ENCODE measurements at places on chromosomes 6 and 20.

GRCh38 chr20:24479595-24479994 is 10.2 kb downstream of the SYNDIG1 start:
- no peak for DNase-seq

GRCh38 chr20:6122111-6122872 is 538 bp downstream of the FERMT1 start:
- no peak for DNase-seq

DNA sequence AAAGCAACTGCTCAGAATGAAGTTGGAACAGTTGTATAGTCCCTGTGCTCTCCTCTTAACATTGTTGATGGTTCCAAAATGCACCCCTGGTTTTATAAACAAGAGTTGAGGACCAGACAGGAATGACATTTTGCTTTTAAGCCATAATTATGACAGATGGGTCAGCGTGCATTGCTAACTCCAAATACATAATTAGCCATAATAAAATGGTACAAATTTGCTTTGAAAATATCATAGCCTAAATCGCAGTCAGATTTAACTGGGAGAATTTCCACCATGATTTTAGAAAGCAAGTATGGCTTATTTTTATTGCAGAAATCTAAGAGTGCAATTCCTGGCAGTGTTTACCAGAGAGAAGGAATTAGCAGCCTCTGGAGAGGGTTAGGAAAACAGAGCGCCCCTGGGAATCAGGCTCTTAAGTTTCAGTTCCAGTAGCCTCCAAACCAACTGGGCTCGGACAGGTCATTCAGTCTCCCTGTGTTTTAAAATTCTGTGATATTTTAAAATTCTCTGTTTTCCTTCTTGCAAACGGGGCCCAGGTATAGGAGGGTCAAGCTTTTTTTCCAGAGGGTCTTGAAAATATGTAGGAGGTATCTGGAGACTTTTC is 302.3 kb downstream of the TBC1D7 start:
- no peak for DNase-seq

- DNase-seq, result no peak
These were observed 280.3 kb downstream of the CDC5L start for GRCh38 chr6:44667668-44668390.

GRCh38 chr6:169695131-169695530 is 6.7 kb downstream of the WDR27 start:
- no peak for DNase-seq
